Epithelial cell of alveolus of lung (primary cell): ENCODE measurements at places on chromosomes 11 and 22. TPM values are rescaled to one million over a fixed set of nuclear protein-coding genes. Genes with fewer than 3 reads are reported as not detected.

Gene SLC37A2
- total RNA-seq, result 0.32 and 2.6 TPM in 2 replicates

Gene CYB5R2
- 4.6 and 20.9 TPM in 2 replicates for total RNA-seq

Gene AGBL2
- total RNA-seq, result 0.64 and 0.78 TPM in 2 replicates

Gene TENM4
- total RNA-seq, result 32.8 and 35.3 TPM in 2 replicates

Gene MAPK8IP2
- 0.24 and 0.26 TPM in 2 replicates for total RNA-seq

Gene PLEKHB1
- 0.26 and 1.3 TPM in 2 replicates for total RNA-seq

Gene MYOD1
- total RNA-seq, result 5.3 TPM in 1 of 2 replicates, not detected in the other

Gene TREH
- total RNA-seq, result not detected in 2 replicates
